Esophagus squamous epithelium (tissue), 5 donors: ENCODE measurements at places on chromosomes 3 and 15. TPM values are rescaled to one million over a fixed set of nuclear protein-coding genes. Genes with fewer than 3 reads are reported as not detected.

- no peaks in the 10 kb centered on the region for H3K4me1 ChIP-seq
- H3K36me3 ChIP-seq = no peaks in the 10 kb centered on the region
- H3K27ac ChIP-seq = no peak overlapping the region
- no peaks in the 10 kb centered on the region for H3K27me3 ChIP-seq
Measured at GRCh38 chr3:71366988-71367604, 216.4 kb downstream of the FOXP1 start.

DNA sequence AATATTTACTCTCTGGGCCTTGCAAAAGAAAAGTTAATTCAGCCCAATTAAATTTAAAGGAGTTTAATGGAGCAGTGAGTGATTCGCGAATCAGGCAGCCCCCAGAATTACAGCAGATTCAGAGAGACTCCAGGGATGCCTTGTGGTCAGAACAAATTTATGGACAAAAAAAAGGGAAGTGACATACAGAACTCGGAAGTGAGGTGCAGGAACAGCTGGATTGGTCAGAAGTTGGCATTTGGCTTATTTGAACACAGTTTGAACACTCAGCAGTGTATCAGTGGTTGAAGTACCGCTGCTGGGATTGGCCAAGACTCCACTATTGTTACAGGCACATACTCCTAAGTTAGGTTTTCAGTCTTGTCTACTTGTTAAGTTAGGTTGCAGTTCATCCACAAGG, 145.0 kb upstream of the GAP43 start:
- no peaks in the 10 kb centered on the region for H3K4me1 ChIP-seq
- H3K4me3 ChIP-seq = no peak overlapping the region
- no peaks in the 10 kb centered on the region for H3K36me3 ChIP-seq
- no peaks in the 10 kb centered on the region for H3K27me3 ChIP-seq
- no peak for DNase-seq
- no peak overlapping the region for H3K27ac ChIP-seq

GRCh38 chr15:79089890-79090486, 592 bp downstream of the RASGRF1 start:
- no peaks in the 10 kb centered on the region for H3K36me3 ChIP-seq
- no peak for DNase-seq
- H3K4me1 ChIP-seq = peaks cover 11% of the 10 kb centered on the region
- peaks cover 4% of the 10 kb centered on the region for H3K27me3 ChIP-seq
- no peak overlapping the region for H3K27ac ChIP-seq

PYGO1 gene
- 2.0 TPM for total RNA-seq

CCR2 gene
- total RNA-seq = 0.40 TPM

FRMD5 gene
- 0.19 TPM for total RNA-seq
